ENCODE measurements at places on chromosomes 2 and 18.

GRCh38 chr2:207183506-207183905 is 17.8 kb upstream of the KLF7 start:
- DNase-seq: no peak

DNA sequence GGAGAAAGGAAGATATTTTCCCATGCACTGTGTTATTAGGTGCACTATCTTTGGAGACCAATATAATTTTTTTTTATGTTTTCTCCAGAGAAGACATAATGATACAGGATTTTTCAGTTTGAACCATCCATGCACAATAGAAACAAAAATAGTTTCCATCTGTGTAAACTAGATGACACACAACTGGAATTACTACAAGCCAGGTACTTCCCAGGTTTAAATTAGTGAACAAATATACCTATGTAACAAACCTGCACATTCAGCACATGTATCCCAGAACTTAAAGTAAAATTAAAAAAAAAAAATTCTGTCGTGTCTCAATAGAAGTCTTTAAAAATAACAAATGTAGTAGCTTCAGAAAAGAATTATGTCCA is 1616.8 kb upstream of the ACVR2A start:
- no peak for DNase-seq

GRCh38 chr2:102392942-102393341 is 30.0 kb upstream of the IL18RAP start:
- DNase-seq: no peak

DNA sequence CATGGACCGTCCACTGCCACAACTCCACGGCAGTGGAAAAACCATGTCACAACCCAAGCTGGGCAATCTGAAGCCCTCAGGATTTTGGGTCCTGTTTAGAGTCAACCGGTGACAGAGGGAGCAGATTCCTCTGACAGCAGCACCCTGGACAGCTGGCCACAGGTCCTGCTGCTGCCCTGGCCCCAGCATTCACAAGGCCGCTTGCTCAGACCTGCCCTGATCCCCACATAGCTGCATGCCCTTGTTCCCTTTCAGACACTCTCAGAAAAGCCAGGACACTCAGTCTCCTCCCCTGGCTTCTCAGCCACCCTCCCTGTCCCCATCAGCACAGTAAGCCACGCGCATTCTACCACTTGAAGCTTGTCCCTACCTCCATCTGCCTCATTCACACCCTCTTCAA is 1.6 kb downstream of the COPS9 start:
- no peak for DNase-seq

DNA sequence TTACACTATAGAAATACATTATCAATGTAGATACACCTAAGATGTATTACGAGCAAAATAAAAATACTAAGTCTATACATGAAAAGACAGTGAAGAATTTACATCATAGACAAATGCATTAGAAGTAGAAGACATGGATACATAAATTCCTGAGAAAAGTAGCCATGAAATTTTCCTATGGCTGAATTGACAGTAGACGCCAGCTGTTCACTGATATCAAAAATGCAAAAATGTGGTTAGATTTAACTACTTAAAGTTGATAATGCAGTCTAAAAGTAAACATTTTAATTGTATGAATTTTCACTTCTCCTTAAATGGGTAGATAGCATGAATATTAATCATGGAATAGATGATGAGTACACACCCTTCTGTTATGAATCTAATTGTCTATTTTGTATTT is 350.9 kb downstream of the ARHGAP15 start:
- no peak for DNase-seq

- DNase-seq: peak; percentile 39
These were observed 68.9 kb upstream of the BOD1L2 start for GRCh38 chr18:57077786-57078552.

DNA sequence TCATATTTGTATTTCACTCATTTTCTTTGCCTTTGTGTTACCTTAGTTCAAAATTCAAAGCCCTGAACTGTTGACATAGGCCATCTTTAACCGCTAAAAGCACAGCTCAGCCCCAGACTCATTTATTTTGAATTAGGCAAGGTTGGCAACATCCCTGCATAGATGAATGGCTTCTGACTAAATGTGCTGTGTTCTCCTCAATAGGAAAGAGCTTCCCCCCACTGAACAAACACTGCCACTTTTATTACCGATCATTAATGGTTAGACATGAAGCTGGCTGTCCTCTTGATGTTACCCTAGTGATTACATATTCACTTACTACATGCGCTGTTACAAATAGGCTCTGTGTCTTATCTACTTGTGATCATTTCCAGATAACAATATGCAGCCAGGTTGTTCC is 170.7 kb downstream of the ADCYAP1 start:
- DNase-seq: no peak

- DNase-seq: no peak
These were observed 830.8 kb upstream of the SLC39A10 start for GRCh38 chr2:194826241-194826640.

GRCh38 chr18:12652861-12653401 is 5.0 kb downstream of the SPIRE1 start:
- no peak for DNase-seq

DNA sequence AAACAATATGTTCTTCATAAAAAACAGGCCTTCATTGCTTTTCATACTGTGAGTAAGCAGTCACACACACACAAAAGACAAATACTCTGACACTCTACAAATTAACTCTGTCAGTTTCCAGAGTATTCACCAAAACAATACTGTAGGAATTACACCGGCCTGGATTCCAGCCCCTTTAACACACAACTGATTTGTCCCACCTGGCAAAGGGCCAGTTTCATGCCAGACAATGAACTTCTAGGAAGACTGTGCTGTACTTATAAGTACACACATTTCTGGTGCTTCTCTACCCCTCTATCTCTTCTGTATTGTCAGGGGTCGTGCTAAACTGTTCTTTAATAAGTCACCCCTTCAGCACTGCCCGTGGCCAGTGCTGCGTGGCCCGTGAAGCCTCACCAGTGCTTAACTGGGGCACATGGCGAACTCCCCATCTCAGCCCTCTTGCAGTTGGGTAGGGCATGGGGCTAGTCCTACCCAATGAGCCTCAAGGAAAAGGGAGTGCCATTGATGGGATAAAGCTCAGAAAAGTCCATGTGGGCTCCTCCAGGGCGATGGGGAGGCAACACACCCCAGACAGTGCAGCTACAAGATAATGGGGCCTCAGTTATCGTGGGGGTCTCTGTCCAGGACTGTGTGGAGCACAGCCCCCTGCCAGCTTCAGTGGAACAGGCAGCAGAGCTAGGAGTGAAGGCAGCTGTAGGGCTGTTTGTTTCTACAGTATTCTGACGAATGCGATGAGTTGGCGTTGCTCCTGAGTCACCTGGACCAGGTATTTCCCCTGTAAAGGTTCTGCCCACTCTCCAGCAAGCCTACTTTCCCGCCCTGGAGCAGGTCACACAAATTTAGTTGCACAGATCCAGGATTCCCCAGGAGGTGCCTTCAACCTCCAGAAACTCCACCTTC is 99.0 kb downstream of the SP3 start:
- no peak for DNase-seq

- DNase-seq: no peak
These were observed 558 bp downstream of the FBXO41 start for GRCh38 chr2:73283545-73284295.

DNA sequence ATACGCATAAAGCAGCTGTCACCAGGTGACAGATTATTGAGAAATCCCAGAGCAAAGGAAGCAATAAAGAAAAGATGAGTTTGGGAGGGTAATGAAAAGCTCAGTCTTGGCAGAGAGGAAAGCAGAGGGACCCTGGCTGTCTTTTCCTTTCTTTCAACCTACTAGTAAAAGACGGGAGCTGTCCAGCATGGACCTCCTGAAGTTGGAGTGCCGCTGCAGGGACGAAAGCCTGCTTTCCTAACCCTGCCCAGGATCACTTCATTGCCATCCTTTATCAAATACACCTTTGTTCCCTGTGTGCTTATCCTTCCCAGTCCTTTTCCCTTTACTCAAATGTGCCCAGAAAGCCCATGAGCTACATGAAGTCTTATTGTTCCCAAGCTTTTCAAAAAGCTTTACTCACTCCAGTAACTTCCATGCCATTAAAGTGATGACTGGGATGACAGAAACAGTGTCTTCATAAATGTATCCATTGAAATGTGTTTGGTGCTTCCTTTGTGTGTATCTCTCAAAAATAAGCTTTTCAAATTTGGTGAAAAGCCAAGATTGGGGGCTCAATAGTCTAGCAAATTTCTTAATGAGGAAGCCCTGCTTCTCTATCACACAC is 3.7 kb upstream of the SPR start:
- no peak for DNase-seq

GRCh38 chr2:159933040-159933726 is 129.2 kb downstream of the PLA2R1 start:
- no peak for DNase-seq

Data from activated gamma-delta T cell treated with anti-CD3 and anti-CD28 coated beads, Interleukin-2, amount 50 U/mL, for 16 hours (primary cell).